NCI-H82 (cell line): ENCODE measurements at places on chromosomes 13 and 19.

GRCh38 chr19:16366433-16367260 lies 42.0 kb downstream of the KLF2 start:
- no peak for DNase-seq

DNA sequence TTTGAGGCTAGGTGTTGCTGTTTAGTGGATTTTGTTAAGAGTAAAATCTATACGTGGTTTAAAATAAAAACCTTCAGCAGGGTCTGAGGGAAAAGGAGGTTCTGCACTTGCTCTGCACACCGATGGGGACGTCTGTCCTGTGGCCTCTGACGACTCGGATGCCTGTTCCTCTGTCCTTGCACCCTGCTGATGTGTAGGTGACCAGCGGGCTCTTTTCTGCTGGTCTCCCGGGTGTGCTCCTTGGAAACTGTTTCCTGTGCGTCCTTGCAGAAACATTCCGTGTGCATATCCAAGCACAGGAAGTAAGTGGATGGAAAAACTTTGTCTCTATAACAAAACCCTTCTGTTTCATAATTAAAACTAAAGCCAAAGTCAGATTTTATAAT lies 3.8 kb downstream of the ATP4B start:
- DNase-seq = no peak

DNA sequence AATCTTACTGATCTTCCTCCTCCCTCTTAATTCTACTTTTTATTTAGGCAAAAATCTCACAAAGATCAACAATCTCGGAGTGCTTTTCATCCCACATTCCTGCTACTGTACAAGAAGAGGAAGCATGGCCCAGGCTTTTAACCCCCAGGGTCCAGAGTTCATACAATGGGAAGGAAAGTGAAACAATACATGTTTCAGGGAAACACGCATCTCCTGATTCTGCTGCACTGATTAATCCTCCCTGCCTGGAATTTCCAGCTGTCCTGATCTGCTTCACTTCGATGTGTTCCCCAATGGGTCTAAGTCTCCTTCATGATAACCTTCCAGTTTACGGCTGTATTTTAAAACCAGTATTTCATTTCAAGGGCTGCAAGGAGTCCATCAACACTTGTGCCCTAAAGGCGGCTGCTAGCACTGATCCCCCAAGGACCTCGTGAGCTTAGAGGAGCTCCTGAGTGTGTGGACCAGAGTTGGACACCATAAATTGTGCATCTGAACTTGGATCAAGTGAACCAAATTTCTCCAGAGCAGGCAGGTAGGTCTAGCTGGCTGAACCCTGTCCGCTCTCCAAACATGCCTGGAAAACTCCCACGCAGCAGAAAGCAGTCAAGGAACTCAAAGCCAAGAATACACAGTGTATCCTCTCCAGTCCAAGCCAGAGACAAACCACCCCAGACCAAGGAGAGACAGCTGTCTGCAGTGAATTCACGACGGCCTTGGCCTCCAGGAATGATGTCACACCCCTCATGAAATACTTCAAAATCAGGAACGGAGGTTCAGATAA lies 44.3 kb downstream of the COL4A1 start:
- no peak for DNase-seq

- DNase-seq = no peak
Observed at GRCh38 chr19:33132021-33132420, at the start of gene WDR88. WDR88 (plus strand) TSS chr19:33132114; CDS start chr19:33132170, 56 bp downstream.

DNA sequence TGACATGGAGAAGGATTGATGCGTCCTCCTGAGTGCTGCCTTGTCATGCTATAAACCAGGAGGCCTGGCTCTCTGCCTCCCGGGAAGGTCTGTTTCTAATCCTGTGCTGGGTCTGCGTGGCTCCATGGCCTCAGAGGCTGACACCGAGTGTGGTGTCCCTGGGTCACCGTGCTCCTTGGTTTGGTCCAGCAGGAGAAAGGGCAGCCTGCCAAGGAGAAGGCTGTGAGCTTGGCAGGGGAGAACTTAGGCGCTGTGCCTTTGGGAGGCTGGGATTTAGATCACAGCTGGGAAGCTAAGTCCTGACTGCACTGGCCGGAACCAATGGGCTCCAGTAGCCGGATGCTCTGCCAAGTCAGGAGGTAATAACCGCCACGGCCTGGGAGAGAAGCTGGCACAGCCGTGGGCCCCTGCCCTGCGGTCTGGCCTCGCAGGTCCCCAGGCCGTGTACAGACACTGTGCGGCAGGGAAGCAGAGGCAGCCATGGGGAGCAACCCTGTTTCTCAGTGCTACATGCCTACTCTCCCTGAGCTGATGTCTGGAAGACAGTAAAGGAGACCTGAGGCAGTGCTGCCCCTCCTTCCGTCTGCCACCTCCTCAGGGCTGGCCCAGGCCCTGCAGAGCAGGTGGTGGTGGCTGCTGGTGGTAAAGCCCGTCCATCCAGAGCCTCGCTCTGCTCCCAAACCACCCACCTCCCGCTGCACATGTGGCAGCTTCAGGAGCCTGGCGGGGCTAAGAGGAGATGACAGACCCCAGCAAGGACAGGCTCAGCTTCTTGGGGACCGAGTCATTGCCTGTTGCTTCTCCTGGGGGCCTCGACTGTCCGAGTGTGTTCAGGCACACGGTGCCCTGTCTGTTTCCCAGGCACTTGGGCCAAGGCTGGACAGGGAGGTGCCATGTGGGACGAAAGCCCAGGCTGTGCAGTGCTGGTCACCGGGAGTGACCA lies 44.9 kb downstream of the C13orf46 start:
- DNase-seq = no peak

- DNase-seq = peak; percentile 97
Observed at GRCh38 chr19:3073159-3073563, 10.9 kb upstream of the TLE5 start.

DNA sequence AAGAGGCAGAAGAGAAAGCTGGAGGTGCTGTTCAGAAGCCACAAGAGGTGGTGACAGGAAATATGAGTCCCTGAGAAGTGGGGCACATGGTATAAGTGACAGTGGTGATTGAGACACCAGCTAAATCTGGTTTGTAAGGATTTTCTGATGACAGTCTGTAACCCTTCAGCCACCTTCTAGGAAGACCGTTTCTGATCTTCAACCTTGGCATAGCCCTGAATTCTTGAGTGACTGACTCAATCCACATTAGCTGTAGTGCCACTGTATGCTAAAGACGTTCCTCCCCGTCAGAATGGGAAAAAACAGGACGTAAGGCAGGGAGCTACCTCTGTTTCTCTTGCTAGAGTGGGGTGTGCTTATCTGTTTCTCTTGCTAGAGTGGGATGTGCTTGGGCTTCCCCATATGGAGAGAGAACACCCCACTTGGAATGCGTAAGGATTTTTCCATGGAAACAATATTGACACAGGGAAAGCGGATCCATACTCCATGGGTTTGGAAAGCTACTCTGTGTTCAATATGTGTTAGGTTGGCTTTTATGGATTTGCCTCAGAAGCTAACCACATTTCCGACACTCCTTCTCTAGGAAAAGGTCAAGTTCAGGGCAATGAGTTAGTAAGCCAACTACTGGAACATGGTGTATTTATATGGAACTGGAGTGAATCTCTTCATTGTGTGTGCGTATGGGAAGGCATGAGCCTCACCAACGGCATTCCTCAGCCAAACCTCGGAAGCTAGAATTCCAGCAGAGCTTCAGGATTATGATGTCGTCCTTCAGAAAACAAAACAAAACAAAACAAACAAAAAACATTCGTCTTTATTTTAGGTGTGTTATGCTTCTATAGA lies 948.8 kb upstream of the SLC10A2 start:
- DNase-seq = no peak

DNA sequence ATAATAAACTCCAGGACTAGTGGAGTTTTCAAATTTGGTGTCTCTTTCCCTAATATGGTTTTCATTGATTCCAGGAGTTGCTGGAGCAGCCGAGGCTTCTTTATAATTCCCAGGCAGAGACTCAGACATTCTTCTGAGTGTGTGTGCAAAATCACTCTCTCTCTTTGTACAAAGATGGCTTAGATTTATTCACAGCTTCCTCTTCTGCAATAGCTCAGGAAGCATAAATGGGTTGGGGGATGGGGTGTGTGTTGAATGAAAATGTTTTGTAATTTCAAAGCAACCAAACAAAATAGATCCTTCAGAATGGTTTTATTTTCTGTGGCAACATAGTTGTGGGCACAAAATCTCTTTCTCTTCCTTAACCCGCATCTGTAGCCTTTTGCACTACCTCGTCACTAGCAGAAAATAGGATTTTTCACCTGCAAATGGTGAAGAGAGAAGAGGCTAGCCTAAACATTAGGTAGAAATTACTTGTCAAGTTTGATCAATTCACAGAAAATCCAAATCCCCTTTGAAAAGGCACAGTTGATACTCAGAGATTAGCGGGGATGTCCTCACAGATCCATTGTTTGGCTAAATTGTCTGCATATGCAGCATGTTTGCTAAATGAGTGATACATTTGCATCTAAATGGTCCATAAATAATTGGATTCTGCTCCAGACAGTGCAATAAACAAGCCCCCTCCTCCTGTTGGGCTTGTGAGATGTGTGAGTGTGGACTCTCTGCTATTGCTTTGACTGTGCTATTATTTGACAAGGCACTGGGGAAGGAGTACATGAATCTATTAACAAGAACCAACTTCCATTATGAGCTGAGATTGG lies 66.7 kb downstream of the CBY2 start:
- peak; percentile 63 for DNase-seq

DNA sequence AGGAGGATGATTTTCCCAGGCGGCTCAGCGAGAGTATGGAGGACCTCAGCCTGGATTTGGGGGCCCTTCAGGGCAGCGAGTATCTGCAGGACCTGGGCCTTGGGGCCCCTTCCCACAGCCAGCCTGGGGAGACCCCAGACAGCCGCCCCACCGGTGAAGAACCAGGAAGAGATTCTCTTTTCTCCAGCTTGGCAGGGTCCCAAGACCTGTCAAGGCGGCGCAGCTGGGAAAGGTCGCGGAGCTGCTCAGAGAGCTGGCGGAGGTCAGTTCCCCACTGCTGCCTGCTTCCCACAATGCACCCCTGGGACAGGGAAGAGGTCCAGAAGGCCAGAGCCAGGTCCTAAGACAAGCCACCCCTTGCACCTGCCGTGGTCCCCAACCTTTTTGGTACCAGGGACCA lies 24.1 kb downstream of the ARHGEF18 start:
- no peak for DNase-seq

GRCh38 chr13:18943273-18943672 lies 238.4 kb downstream of the TUBA3C start:
- DNase-seq = no peak

GRCh38 chr19:29297381-29297780 lies 84.4 kb upstream of the UQCRFS1 start:
- DNase-seq = no peak

DNA sequence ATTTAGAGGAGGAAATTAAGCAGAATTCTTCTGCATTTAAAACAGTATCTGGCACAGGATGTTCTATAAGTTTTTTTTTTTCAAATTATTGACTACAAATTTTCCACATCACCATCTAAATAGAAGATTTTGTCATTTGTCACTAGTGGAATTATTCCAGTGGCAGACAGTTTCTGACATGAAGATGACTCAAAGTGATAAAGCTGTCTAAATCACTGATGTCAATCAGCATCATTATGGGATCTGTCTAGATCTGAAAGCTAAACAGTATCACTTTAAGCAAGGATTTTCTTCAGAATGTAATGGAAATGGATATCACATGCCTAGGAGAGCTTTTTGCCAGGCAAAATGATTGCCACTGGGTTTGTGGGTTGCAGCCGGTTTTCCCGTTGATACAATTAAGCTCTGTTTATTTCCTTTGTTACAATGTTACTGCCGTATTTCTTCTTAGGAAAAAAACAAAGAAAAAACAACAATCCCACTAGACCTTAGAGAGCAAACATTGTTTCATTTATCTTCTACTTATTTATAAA lies 1657.0 kb upstream of the PRR20A start:
- DNase-seq = peak; percentile 42

DNA sequence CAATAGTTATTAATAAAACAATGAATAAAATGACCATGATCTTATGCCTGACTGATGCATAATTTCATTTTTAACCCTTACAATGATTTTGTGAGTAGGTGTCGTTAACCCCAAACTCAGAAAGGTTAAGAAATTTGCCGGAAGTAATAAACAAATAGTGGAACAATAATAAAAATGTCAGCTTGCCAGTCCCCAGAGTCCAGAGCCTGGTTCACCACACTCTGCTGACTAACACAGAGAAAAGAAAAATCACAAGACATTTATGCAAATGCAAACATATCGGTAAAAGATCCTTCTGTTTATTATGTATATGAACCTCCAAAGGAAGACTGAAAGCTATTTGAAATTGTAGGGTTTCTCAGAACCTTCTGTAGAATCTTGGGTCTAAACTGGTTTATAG lies 563.7 kb downstream of the EFNB2 start:
- DNase-seq = no peak

DNA sequence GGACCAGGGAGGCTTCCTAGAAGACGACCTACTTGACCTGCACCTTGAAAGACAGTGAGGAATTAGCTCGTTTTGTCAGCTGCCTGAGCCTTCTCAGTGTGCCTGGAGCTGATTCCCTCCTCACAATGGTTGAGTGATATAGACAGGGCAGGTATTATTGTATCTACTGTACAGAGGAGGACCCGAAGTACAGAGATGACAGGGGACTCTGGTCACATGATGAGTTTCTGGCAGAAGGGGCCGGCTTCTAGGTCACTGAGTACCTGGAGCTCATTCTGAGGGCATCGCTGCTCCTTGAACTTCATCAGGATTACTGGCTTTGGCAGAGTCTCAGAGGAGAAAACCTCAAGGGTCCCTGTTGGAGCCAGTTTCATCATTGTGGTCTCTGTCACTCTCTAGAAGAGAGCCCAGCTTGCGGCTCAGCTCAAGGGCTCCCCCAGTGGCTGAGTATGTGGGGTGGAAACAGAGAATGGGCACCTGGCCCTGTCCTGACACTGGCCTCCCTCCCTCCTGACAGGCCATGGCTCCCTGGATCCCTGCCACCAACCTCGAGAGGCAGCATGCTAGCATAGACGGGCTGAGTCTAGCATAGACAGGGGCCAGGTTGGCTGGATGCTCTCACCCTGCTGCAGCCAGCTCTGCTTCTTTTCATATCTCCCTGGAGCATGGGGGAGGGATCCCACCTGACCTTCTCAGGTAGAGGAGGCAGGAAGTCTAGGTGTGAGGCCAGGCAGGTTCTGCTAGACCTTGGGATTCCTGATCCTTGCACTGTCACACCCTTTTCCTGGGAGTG lies 38.7 kb downstream of the NFIX start:
- peak; percentile 68 for DNase-seq

DNA sequence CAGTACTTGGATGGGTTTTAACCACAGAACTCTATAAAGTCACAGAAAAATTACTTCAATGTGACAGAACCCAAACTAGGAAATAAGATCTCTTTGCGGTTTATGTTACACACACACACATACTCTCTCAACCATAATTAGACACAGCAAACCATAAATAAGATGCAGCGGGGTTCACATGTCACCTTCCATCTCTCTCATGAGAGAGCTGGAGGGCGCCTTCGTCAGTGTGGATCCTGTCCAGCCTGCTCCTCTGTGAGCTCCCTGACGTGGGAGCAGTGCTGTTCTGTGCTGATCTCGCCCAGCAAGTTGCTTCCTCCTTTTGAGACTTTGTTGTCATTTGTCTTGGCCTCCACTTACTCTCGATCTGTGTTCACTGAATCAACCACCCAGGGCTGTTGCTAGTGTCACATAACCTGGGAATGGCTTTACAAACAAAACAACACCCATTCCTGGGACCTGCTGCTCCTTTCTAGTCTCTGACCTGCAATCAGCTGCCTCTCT lies 204.9 kb upstream of the KL start:
- DNase-seq = no peak

- DNase-seq = no peak
Observed at GRCh38 chr13:73608157-73608516, 526.1 kb downstream of the KLF12 start.
